ENCODE measurements at places on chromosomes 4 and X.

- no peaks in the 10 kb centered on the region for H3K4me1 ChIP-seq
- H3K27me3 ChIP-seq: no peaks in the 10 kb centered on the region
- no peak overlapping the region for H3K27ac ChIP-seq
Measured at GRCh38 chr4:77344784-77345183, 187.8 kb downstream of the CCNG2 start.

DNA sequence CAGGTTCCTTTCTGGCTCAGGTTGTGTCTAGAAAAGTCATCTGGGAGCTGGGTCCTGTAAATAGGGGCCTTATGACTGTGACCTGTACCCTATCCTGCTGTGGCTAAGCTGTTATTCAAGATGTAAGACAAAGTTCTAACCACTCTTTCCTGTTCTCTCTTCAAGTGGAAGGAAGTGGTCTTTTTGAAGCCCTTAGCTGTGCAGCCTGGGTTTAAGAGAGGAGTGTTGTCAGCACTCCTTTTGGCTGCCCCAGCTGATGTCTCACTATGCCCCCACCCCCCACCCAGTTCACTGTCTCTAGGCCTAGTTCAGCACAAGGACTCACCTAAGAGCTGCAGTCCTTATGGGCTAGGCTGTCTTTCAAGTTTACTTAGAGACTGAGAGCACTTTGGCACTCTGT, 1069.5 kb downstream of the FAM133A start:
- H3K27ac ChIP-seq: no peak overlapping the region
- no peak overlapping the region for H3K4me3 ChIP-seq

DNA sequence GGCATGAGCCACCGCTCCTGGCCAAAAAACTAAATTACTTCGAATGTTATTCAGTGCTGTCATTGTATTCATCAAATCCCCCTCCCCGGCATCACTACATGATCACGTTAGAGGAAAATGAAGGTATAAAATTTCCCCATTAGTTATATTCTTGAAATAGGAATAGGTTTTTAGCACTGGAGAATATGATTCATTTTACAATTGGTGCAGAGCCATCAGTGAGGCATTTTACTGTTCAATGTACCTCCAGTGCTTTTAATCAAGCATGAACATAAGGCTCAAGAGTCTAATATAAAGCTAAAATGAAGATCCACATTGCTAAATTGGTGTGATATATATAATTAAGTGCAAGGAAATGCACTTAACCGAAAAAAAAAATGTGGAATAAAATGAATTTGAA, 18.3 kb downstream of the KLF3 start:
- H3K4me3 ChIP-seq: no peak overlapping the region
- no peak for DNase-seq
- H3K27me3 ChIP-seq: no peaks in the 10 kb centered on the region

- no peaks in the 10 kb centered on the region for H3K27me3 ChIP-seq
- DNase-seq: no peak
- no peaks in the 10 kb centered on the region for H3K4me1 ChIP-seq
- no peak overlapping the region for H3K4me3 ChIP-seq
- H3K36me3 ChIP-seq: no peaks in the 10 kb centered on the region
Measured at GRCh38 chr4:66372706-66373105, 702.4 kb upstream of the EPHA5 start.

GRCh38 chr4:1122505-1122904, 9.1 kb upstream of the RNF212 start:
- no peak overlapping the region for H3K27ac ChIP-seq
- H3K36me3 ChIP-seq: no peaks in the 10 kb centered on the region
- no peak for DNase-seq
- no peaks in the 10 kb centered on the region for H3K27me3 ChIP-seq
- H3K4me3 ChIP-seq: no peak overlapping the region

DNA sequence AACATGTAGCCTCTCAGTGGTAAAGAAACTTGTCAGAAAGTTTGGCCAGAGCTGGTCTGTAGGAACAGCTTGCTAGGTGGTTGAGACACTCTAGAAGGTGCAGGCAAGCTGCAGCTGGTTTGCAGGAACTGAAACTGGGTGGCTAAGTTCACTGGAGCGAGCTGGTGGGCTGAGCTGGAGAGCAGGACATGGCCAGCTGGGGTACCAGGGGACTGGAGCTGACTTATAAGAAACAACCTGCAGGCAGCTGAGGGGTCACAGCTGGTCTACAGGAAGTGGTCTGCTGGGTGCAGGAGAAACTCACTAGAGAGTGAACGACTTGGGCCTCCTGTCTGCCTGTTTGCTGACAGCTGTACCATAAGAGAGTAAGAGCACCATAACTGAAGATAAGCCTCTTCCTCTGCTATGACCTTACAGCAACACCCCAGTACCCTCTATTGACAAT, 157.1 kb upstream of the LNX1 start:
- H3K36me3 ChIP-seq: no peaks in the 10 kb centered on the region
- DNase-seq: peak; percentile 79

- no peak for DNase-seq
- no peaks in the 10 kb centered on the region for H3K27me3 ChIP-seq
- H3K36me3 ChIP-seq: no peaks in the 10 kb centered on the region
- no peaks in the 10 kb centered on the region for H3K4me1 ChIP-seq
- no peak overlapping the region for H3K4me3 ChIP-seq
Measured at GRCh38 chr4:5804656-5805055, 88.2 kb downstream of the CRMP1 start.

- H3K27me3 ChIP-seq: no peaks in the 10 kb centered on the region
- DNase-seq: peak; percentile 30
- peak overlapping the region; percentile 76 for H3K4me3 ChIP-seq
- H3K36me3 ChIP-seq: no peaks in the 10 kb centered on the region
- peak overlapping the region; percentile 80 for H3K27ac ChIP-seq
- H3K4me1 ChIP-seq: peaks cover 3% of the 10 kb centered on the region
Measured at GRCh38 chrX:155611302-155611701, 1.4 kb downstream of the TMLHE start.

- H3K27me3 ChIP-seq: no peaks in the 10 kb centered on the region
- H3K4me1 ChIP-seq: no peaks in the 10 kb centered on the region
- no peak overlapping the region for H3K4me3 ChIP-seq
- H3K27ac ChIP-seq: no peak overlapping the region
Measured at GRCh38 chr4:139625482-139625881, 40.1 kb upstream of the MGST2 start.

DNA sequence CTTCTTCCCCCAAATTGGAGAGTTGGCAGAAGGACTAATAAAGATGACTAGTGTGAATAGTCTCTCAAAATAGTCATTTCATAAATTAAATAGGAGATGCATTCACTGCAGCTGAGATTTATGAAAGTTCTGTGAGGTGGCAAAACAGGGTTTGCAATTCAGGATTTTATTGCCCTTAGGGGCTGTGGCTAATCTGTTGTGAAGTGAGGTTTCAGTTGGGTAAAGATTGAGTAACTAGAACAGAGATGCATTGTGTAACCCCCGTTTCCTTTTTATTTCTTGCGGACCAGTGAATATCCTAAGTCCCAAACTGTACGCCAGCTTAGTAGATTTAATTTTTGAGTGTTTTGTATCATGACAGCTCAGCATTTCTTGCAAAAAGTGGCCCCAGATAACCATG, 16.2 kb upstream of the SCRG1 start:
- no peak overlapping the region for H3K27ac ChIP-seq
- no peak for DNase-seq
- H3K27me3 ChIP-seq: no peaks in the 10 kb centered on the region
- H3K4me3 ChIP-seq: no peak overlapping the region

DNA sequence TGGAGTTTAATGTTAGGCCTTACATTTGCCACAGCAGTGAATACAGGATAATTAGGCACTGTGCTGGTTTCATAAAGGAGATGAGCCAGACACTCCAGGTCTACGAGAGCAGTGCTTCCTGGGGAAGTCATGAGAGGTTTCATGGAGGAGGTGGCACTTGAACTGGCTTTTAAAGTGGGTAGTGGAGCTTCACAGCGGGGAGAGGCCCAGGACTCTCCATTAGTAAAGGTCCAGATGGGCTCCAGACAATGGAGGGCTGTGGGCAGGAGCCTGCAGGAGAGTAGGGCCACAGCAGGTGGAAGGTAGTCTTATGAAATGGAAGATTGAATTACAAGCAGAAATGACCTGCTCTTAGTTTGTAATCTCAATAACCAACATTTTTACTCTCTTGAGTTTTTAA, 29.0 kb downstream of the CLDN22 start:
- H3K36me3 ChIP-seq: no peaks in the 10 kb centered on the region
- H3K27me3 ChIP-seq: no peaks in the 10 kb centered on the region

DNA sequence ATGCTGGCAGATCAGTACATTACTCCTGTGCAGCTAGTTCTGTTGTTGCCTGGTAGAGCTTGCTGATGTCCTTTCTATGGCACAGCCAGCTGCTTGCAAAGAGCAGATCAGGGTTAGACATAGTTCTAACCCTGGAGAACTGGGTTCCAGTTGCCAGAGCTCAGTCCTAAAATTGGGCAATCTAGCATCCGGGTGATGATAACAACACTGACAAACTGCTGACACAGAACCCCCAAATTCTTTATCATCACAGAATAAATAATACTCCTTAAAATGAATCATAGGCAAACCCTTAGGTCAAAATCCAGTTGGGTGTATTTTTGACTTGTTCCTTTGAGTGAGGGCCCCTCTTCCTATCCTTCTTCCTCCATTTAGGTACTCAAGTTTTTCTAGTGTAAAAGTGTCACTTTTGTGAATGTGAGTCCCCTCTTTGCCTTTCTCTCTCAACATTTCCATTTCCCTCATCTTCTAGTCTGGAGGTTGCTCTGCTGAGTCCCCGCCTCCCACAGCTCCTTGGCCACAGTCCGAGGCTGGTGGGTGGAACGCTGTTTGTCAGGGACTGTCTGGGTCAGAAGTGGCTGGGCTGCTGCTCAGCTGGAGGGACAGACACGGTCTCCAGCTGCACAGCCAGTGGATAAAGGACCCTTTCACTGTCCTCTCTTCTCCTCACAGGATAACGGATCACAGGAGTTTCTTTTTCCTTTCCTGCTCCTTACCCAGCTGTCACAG, 93.6 kb upstream of the RASGEF1B start:
- no peaks in the 10 kb centered on the region for H3K27me3 ChIP-seq
- DNase-seq: no peak
- no peaks in the 10 kb centered on the region for H3K36me3 ChIP-seq
- H3K4me1 ChIP-seq: peaks cover 65% of the 10 kb centered on the region
- H3K4me3 ChIP-seq: no peak overlapping the region
- peak overlapping the region; percentile 21 for H3K27ac ChIP-seq

- DNase-seq: no peak
- H3K4me3 ChIP-seq: no peak overlapping the region
- no peaks in the 10 kb centered on the region for H3K36me3 ChIP-seq
- H3K27ac ChIP-seq: no peak overlapping the region
- H3K27me3 ChIP-seq: peaks cover 16% of the 10 kb centered on the region
- peaks cover 3% of the 10 kb centered on the region for H3K4me1 ChIP-seq
Measured at GRCh38 chr4:110480031-110480549, 4.1 kb downstream of the ENPEP start.

GRCh38 chrX:71581210-71581609, 3.0 kb downstream of the GCNA start:
- H3K27ac ChIP-seq: no peak overlapping the region
- no peaks in the 10 kb centered on the region for H3K27me3 ChIP-seq
- H3K4me1 ChIP-seq: no peaks in the 10 kb centered on the region
- DNase-seq: no peak
- H3K4me3 ChIP-seq: no peak overlapping the region
- H3K36me3 ChIP-seq: peaks cover 4% of the 10 kb centered on the region

GRCh38 chrX:130260316-130260715, 8.4 kb downstream of the ZNF280C start:
- H3K27me3 ChIP-seq: no peaks in the 10 kb centered on the region
- H3K27ac ChIP-seq: no peak overlapping the region
- no peak for DNase-seq
- no peaks in the 10 kb centered on the region for H3K36me3 ChIP-seq
- H3K4me3 ChIP-seq: no peak overlapping the region

- H3K4me1 ChIP-seq: no peaks in the 10 kb centered on the region
- no peaks in the 10 kb centered on the region for H3K27me3 ChIP-seq
- no peak overlapping the region for H3K4me3 ChIP-seq
- no peaks in the 10 kb centered on the region for H3K36me3 ChIP-seq
Measured at GRCh38 chrX:97119474-97120109, 235.9 kb downstream of the RPA4 start.

- no peaks in the 10 kb centered on the region for H3K4me1 ChIP-seq
- no peak overlapping the region for H3K4me3 ChIP-seq
- no peaks in the 10 kb centered on the region for H3K27me3 ChIP-seq
- DNase-seq: no peak
Measured at GRCh38 chr4:126895988-126896570, 736.7 kb upstream of the INTU start.

GRCh38 chrX:14932136-14932535, 58.9 kb downstream of the MOSPD2 start:
- H3K4me1 ChIP-seq: no peaks in the 10 kb centered on the region
- H3K36me3 ChIP-seq: no peaks in the 10 kb centered on the region
- no peak for DNase-seq
- no peak overlapping the region for H3K27ac ChIP-seq

- H3K36me3 ChIP-seq: no peaks in the 10 kb centered on the region
- DNase-seq: no peak
- H3K4me3 ChIP-seq: no peak overlapping the region
- H3K27me3 ChIP-seq: no peaks in the 10 kb centered on the region
- no peak overlapping the region for H3K27ac ChIP-seq
Measured at GRCh38 chr4:41611124-41611838, 73.3 kb downstream of the LIMCH1 start.

DNA sequence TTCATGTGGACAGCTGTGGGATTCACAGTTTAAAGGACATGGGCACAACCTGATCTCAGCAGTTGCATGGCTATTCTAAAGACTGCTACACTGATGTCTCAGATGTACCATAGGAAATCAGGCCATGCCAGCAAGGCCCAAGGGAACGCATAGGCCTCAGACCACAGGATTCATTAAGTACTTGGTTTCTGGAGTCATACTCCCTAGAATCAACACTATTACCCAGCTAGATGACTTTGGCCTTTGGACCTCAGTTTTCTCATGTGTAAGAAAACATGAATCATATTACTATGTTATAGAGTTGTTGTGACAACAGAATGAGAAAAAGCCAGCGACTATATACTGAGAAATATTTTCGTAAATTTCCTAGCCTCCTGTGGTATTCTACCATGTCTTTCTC, 67.9 kb downstream of the NHS start:
- H3K4me3 ChIP-seq: no peak overlapping the region
- H3K36me3 ChIP-seq: no peaks in the 10 kb centered on the region
- no peak overlapping the region for H3K27ac ChIP-seq
- no peaks in the 10 kb centered on the region for H3K27me3 ChIP-seq

DNA sequence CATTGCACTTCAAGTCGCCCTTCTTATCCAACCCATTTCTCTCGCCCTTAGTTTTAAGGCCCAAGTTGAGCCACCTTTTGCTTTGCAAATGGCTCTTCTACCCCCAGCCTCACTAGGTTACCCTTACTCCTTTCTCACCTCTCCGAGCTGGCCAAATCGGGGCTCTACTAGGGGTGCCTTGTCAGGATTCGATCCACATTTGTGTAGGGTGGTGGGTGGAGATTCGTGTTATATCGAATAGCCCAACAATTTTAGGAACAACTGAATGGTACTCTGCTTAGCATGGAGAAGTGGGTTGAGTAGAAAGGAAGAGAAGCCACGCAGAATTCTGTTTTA, 3.5 kb downstream of the SLIT2 start:
- H3K4me3 ChIP-seq: no peak overlapping the region
- H3K4me1 ChIP-seq: peaks cover 12% of the 10 kb centered on the region
- H3K27me3 ChIP-seq: peaks cover 32% of the 10 kb centered on the region
- no peak for DNase-seq
- no peaks in the 10 kb centered on the region for H3K36me3 ChIP-seq
- no peak overlapping the region for H3K27ac ChIP-seq

- H3K27ac ChIP-seq: no peak overlapping the region
- H3K4me3 ChIP-seq: no peak overlapping the region
- no peaks in the 10 kb centered on the region for H3K27me3 ChIP-seq
- no peaks in the 10 kb centered on the region for H3K4me1 ChIP-seq
- no peaks in the 10 kb centered on the region for H3K36me3 ChIP-seq
Measured at GRCh38 chr4:182188622-182189021, 54.6 kb upstream of the TENM3 start.

GRCh38 chrX:74779175-74779574, 146.1 kb downstream of the NEXMIF start:
- no peak overlapping the region for H3K27ac ChIP-seq
- H3K4me3 ChIP-seq: no peak overlapping the region
- H3K4me1 ChIP-seq: no peaks in the 10 kb centered on the region
- no peaks in the 10 kb centered on the region for H3K36me3 ChIP-seq
- H3K27me3 ChIP-seq: no peaks in the 10 kb centered on the region
